NCI-H1048 (cell line): ENCODE measurements at places on chromosomes 16 and 17.
A peak's percentile ranks its signal among the peaks of the same experiment; 100 is the strongest.

DNA sequence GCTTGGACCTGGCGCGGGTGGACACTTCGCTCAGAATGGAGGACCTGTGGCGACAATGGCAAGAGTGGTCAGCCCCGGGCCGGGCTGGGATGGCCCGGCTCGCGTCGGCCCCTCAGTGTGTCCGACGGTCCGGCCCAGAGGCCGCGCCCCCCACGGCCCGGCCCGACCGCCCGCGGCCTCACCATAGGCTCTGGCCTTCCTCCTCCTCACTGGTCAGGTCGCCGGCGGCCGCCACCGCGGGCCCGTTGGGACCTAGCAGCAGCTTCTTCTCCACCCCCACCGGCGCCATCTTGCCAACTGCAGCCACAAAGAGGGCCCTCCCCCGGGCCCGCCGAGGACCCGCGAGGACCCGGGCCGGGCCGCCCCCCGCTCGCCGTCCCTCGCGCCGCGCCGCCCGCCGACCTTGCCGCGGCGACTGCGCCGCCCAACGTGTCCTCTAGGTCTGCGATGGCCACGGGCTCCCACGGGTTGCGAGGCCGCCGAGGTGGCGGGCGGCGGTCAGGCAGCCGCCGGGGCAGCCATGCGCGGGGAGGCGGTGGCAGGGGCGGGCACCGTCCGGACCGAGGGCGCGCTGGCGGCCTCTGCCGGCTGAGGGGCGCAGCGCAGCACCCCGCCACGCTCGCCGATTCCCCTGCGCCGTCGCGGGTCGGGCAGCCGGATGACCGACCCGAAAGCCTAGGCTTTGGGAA, at the start of gene DYNC1LI2:
TSS of gene DYNC1LI2 (minus strand) at position 307 of the 689 bp plus-strand sequence. CDS start at position 289, 18 bp downstream.
- DNase-seq = peak; percentile 1

DNA sequence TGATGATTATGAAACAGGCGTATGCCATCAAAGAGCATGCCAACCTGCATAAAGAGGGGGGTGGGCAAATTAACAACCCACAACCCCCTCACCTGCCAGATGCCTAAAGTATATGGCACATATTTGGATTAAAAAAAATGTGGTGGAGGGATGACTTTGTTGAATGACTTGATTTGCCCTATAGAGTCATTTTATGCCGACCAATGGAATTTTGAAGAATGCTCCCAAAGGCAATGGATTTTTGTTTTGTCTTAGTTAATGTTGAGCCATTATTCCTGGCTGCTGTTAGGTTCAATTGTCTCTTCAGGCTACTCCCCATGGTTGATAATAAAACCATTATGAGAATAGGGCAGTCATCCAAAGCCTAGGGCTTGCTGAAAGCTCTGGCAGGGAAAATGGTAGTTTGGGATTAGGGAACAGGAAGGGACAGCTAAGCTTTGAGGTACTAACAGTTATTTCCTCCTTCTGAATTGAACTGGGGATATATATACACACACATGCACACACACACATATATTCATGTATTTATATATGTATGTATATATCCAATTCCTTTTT, 5.8 kb upstream of the CHCT1 start:
- DNase-seq = no peak

DNA sequence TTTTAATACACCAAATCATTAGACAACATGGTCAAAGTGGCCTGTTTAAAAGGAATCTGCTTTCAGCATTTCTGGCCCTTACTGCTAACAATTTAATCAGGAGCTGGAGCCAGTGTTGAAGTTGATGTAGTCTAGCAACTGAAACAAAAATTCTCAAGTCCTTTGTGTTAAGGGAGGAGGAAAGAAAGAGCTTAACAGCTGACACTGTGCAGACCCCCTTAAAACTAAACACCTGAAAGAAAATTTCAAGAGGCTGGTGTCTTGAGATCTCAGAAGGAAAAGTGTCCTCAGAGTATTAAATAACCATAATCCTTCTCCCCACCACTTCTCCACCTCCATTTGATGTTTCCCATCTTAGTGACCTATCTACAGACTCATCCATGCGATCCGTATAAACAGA, 232.1 kb downstream of the FTO start:
- DNase-seq = no peak

DNA sequence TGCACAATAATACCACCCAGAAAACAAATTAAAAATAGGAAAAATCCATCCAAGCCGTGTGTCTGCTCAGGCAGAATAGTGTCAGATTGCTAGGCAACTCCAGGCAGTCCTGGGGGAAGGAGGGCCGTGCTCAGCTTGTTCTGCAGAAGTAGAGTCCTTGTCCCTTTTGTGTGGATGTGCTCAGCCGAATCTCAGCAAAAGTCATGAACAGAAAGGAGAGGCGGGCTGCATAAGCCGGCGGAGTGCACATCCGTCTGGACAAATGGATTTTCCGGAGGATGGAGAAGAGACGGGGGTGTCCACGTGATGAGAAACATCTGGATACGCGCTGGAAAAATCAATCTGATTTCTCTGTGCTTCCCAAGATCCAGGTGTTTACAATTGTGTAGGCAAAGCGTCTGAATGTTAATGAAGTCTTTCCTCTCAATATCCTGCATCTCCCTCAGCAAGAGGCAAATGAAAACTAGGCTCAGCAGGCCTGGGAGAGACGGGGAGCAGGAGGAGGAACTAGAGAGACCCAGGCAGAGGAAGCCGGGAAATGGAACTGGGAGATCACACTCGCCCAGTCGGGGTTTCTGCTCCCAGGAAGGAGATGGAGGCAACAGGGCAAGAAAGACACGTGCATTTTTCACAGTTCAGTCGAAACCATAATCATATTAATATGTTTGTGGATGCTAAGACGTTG, 7.7 kb upstream of the RBFOX3 start:
- no peak for DNase-seq

DNA sequence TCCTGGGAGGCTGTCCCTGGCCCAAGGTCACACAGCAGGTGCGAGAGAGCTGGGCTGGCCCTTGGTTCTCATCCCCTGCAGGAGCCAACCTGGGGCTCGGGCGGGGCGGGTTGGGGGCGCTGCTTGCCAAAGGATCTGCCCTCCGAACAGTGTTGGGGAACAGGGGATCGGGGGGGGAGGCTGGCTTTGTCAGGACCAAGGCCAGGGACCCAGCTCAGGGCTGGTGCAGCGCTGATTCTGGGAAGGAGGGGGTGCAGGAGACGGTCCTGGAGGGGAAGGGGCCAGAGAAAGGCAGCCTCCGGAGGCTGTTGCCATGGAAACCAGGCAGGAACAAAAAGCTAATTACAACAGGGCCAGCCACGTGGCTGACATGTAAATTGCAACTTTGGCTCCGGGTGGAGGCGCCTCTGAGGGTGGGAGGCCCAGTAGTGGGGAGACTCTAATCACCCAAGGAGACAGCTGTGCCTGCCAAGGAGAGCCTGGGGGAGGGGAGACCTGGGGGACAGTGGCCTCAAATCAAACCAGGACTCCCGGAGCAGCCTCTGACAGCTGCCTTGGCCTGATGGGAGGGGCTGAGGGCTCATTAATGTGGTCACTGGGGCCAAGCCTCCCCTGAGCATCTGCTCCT, 1.3 kb downstream of the TUBB3 start:
- no peak for DNase-seq

GRCh38 chr16:52283584-52284375, 263.2 kb downstream of the TOX3 start:
- no peak for DNase-seq

DNA sequence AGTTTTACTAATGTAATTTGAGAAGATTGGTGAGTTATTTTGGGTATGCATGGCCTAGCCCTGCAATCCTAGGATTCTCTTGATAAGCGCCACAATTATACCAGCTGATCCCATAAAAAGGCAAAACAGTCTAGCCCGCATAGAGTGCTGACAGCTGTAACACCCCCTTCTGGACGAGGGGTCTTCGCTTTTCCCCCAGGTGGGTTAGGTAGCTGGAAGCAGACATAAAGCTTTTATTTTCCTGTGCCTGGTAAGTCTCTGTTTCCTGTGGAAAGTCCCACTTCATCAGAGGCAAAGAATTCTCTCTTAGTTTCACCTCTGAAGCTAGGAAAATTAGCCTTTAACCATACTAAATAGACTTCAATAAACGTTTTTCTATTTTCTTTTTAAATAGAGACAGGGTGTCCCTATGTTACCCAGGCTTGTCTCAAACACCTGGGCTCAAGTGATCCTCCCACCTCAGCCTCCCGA, 108.3 kb downstream of the YPEL2 start:
- DNase-seq = no peak

- no peak for DNase-seq
These were observed 6.3 kb downstream of the CDH5 start for GRCh38 chr16:66372898-66373155.

GRCh38 chr17:7382901-7383300, 2.0 kb downstream of the TNK1 start:
- no peak for DNase-seq

- DNase-seq = no peak
These were observed 279.3 kb downstream of the ABCC12 start for GRCh38 chr16:47876511-47876910.

- no peak for DNase-seq
These were observed 2.3 kb upstream of the UBALD2 start for GRCh38 chr17:76262732-76263344.

DNA sequence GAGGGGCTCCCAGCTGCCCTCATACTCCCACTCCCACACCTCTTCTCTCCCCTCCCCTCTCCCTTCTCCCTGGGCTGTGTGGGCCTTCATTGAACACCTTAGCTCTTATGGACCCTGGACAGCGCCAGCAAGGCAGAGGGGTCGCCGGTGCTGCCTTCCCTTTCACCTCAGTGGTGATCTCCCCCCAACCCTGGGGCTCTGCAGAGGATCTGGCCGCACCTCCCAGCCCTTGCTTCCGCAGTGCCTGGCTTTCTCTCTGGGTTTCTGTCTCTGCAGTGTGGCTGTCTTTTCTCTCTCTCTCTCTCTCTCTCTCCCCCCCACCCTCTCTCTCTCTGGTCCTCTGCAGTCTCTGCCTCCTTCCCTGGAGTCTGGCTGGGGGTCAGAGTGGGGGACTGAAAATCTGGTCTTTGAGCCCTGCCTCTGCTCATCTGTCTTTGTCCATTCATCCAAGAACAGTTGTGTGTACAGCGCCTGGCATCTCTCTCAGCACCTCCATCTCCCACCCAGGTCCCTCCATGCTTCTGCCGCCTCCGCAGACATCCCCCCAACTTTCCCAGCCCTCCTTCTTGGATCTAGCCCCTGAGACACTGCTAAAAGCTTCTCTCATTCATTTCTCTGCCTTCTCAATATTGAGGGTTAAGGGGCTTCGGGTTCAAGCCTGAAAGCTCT, 1.1 kb downstream of the SEZ6L2 start:
- DNase-seq = no peak

DNA sequence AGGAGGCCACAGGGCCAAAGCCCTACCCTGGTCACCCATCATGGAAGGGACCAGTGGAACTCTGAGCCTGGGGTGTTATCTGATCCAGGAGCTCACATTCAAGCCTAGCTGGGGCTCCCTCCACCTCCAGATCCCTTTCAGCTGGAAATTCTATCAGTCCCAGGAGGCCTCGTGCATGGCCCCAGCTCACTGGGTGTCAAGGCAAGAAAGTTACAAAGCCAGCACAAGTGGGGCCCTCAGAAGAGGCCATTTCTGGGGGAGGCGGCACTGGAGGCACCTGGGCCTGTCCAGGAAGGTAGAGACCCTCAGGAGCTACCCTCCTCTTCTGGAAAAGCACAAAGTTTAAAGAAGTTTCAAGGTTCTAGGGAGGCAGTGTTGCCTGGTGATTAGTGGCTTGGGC, 4.8 kb downstream of the CA7 start:
- no peak for DNase-seq

GRCh38 chr16:9527976-9528375, 436.5 kb downstream of the HAPSTR1 start:
- no peak for DNase-seq

DNA sequence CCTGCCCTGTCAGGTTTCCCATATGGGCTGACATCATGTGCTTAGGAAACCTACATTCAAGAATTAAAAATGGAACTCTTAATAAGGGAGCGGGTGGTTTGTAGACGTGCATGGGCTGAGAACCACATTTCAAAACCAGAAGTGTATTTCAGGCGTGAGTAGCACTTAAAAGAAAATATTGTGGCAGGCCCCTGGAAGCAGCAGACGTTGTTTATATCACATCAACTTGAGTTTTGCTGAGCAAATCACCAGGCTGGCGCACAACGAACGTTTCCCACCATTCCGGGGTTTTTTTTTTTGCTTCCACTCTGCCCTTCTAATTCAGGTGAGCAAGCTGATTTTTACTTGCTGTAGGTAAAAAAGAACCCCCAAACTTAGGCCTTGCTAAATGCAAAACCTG, 220.2 kb downstream of the MRTFB start:
- DNase-seq = no peak

GRCh38 chr17:76333673-76334505, 19.8 kb downstream of the PRPSAP1 start:
- no peak for DNase-seq

DNA sequence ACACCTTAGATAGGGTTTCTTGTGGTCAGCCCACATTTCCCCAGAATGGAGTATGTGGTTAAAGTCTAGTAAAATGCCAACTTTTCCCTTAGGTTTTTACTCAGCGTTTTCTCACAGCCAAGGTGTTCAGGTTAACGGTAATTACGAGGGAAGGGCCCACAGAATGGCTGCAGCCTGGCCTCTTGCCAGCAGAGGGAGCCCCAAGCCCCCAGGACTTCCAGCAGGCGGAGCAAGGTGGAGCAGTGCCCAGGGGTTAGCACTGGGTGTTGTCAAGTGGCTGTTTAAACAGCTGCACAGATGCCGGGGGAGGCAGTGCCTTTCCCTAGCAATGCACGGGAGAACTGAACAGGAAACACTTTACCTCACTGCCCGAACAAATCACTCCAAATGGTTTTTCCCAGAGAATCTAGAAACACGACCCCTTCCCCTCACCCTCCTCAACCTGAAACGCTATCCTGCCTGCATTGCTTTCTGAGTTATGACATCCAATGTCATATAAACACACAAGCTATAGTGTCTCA, 6.6 kb downstream of the PHB1 start:
- no peak for DNase-seq

- DNase-seq = no peak
These were observed 69.2 kb upstream of the WSB1 start for GRCh38 chr17:27224526-27225315.

DNA sequence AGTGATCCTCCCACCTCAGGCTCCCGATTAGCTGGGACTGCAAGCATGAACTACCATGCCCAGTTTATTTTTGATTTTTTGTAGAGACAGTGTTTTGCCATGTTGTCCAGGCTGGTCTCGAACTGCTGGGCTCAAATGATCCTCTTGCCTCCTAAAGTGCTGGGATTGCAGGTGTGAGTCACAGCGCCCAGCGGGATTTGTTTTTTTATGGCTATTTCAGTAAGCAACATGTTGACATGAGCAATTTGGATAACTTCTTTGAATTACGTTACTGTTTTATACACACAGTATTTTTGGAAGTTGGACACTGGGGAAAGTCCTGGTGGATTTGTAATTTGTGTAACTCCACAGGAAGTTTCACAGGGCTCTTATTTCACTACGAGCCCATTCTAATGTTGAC, 18.5 kb upstream of the RHOT1 start:
- no peak for DNase-seq

DNA sequence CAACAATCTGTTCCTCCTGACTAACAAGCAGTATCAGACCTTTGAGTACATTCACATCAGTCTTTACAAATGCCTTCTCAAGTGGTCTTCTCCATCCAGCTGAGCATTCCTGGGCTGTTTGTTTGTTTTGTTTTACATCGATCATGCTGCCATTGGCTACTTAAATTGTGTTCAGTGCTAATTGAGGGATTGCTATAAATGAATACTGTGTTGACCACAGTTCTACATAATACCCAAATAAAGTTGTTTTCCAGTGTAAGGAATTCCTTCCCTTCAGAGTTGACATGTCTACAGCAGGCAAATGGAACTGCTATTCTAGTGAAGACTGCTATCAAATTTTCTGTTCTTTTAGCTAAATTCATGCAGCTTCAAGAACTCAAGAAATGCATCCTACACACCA, 3.2 kb downstream of the CDH8 start:
- DNase-seq = no peak

GRCh38 chr17:80204626-80205468, 15.3 kb downstream of the SGSH start:
- no peak for DNase-seq
